Omental fat pad (tissue), 4 donors: ENCODE measurements at places on chromosomes 2 and 18.

DNA sequence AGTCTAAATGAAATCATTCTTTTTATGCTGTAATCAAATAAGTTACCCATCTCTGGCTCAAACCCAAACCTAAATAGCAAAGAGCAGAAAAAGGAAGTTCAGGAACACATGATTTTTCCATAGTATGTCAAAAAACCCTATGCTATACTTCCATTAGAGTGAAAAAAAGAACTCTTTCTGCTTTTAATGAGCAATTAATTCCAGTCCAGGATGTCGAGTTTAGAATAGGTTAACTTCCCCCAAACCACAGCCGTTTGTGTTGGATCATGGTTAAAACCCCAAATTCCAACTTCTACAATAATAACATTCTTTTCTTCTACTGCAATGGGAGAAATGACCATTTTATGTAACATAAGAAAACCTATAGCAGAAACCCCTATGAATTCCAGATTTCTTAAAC is 171.1 kb upstream of the NRP2 start:
- DNase-seq, result no peak

- no peak for DNase-seq
Measured at GRCh38 chr18:35489913-35490490, 7.8 kb downstream of the INO80C start.

GRCh38 chr2:45441571-45441970 is 169.5 kb downstream of the SRBD1 start:
- no peak for DNase-seq

GRCh38 chr18:23667114-23667513 is 4.4 kb upstream of the ANKRD29 start:
- no peak for DNase-seq

DNA sequence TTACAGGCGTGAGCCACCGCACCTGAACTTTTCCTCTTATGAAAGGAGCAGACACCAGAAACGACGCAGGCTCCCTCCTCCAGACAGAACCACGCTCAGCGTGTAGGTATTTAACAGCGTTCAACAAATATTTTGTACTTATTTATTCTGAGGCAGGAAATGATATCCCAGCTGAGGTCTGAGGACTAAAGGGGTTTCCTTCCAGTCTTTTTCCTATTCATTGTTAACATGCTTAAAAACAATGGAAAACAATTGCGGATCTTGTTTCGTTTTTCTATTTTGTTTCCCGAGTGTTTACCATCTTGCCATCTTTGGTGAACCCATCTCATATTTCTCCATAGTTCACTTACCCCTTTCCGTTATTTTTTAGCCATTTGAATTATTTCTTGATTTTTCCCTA is 43.7 kb upstream of the FOSL2 start:
- DNase-seq, result no peak

DNA sequence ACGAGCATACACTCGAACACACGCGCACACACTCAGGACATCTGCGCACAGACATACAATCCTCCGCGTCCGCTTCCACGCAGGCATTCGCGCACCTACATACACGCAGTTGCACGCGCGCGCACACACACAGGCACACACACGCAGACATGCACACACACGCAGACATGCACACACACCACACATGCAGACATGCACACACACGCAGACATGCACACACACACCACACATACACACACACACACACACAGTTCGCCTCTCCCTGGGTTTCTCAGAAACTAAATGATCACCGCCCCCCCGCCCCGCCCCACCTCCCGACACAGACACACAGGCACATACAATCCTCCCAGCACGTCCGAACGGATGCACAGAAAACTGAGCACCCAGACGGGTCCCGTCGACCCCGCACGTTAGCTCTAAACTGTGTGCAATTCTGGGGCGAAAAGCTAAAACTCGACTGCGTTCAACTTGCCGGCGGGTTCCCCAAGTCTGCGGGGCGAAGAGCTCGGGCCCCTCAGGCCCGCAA is 1.0 kb downstream of the EPHA4 start:
- DNase-seq, result no peak

GRCh38 chr18:49446481-49446880 is 14.0 kb downstream of the DYM start:
- no peak for DNase-seq

DNA sequence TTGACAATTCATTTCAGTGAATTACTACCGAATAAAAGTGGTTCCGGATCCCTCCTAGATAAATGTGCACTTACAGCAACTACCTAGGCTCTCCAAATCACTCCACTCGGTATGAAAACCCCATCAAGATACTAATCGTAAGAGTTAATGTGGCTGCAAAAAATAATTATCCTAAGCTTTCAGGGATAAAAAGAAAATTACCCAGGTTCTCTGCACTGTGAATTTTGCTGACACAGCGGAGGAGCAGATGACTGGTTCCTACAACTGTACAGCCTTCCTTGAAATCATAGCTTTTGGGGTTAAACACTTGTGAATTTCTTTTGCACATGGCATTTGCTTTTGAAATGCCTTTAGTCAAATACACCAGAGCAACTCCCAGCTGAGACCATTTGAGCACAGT is 104.7 kb downstream of the CD226 start:
- no peak for DNase-seq

- no peak for DNase-seq
Measured at GRCh38 chr2:53896864-53897263, 37.1 kb upstream of the GPR75 start.

DNA sequence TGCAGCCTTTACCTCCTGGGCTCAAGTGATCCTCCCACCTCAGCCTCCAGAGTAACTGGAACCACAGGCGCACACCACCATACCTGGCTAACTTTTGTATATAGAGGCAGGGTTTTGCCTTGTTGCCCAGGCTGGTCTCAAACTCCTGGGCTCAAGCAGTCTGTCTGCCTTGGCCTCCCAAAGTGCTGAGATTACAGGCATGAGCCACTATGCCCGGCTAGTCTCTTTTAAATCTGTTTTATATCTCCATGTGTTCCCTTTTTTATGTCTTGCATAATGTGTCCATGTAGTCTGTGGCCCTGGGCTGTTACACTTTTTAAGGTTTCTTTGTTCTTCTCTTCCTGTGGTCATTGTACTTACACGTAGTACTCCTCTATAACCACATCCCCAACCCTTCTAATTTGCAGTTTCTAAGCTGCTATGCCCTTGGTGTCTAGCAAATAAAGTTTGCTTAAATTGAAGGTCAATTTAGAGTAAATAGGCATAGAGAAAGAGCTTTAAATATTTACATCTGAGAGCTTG is 168.2 kb downstream of the MCFD2 start:
- DNase-seq, result no peak

DNA sequence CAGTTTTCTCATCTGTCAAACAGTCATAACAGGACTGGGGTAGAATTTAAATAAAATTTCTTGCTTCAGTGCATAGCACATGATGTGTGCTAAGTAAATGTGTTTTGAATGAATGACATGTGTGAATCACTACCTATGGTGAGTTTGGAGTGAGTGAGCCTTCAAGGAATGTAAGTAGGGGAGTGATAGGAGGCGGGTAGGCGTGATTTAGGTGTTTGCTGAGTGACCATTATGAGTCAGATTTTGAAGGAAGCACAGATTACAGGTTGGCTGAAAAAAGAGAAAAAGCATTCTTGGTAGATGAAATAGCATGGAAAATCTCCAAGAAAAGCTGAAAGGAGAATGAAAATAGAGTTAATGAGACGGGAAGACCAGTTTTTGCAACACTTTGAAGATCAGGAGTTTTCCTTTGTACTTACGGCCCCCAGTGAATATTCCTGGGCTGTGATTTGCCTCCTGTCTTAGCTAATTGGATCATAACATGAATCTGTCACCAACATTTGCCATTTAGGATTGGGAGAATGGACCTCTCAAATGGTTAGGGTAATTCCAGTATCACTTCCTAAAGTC is 136.9 kb upstream of the GATA6 start:
- no peak for DNase-seq

DNA sequence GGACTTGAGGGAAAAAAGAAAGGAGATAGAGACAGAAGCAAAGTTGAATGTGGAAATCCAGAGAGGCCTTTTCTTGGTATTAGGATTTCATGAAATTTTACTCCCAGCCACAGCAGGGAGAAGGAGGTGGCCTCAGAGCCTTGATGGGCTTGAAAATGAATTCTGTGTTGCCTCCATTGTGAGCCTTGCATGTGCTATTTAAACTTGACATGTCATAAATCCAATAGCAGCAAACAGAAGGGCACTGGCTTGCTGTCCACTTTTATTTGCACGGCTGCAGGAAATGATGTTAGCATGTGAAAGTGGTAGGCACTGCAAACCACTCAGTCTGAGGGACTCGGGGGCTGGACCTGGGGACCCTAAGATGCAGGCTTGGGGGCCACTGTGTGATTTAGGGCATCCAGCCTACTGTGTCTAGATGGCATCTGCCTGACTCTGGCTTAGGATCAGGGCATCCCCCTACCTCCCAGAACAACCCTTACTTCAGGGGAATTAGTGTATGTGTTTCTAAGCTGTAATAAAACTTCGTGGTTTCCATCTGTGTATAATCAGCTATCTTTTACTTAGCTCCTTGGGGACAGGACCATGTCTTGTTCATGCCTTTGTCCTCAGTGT is 139.1 kb upstream of the SKOR2 start:
- no peak for DNase-seq

DNA sequence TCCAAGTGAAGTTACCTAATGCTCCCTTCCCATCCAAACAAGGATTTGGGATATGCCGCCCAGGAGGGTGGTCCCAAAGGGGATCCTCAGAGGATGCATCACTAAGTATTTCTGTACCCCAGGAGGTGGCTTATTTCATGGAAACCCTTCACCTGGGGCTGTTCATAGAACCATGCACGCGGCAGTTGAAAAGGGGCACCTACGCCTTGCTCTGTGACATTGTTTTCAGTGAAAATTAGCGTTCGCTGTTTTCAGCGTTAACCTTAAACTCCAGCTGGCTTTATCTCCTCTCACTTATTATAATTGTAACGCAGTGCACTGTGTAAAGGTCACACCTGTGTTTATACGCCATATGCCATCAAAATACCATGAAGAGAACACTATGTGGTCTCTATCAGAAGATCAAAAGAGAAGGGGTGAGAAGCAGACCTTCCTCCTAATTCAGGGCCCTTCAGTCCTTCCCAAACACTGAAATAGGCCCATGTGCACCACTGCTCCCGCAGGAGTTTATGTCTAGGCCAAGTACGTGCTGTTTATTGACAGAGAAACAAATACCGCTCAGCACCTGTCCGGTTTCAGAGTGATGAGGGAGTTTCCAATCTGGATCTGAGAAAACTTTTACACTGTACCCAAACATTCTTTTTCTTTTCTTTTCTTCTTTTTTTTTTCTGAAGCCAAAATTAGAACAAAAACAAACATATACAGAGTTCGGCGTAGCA is 162.1 kb downstream of the BCL2 start:
- no peak for DNase-seq
